ENCODE measurements at places on chromosomes 4 and X.

DNA sequence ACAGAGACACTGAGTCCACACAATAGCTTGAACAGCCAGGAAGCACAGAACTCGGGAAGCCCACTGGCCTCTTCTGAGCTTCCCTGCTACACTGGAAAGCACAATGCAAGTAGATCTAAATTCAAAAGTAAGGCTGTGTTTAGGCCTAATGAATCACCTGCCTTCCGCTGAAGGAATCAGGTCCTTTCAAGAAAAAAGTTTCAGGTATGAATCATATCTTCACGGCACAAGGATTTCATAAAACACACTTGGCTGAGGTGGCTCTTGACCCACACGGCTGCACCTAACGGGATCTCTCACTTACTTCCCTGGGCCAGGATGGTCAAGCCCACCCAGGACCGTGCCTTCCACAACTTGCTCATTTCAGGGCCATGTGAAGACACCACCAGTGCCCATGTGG is 59.3 kb downstream of the IRF2 start:
- DNase-seq: no peak

DNA sequence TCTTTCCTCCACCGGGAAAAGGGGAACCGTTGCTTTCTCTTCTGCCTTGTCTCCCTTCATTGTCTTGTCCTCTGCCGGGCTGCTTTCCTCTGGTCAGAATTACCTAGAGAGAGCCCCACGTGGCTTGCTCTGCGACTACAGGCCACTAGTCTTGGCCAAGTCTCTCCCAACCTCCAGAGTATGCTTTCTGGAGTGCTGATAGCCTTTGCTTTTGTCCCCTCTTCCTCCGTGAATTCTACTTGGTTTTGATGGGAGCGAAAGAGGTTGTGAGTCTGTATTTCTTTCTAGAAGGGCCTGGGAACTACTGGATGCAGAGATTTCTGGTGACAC is 5.3 kb upstream of the POU4F2 start:
- no peak for DNase-seq

GRCh38 chr4:159383562-159383931 is 280.7 kb downstream of the RAPGEF2 start:
- no peak for DNase-seq

DNA sequence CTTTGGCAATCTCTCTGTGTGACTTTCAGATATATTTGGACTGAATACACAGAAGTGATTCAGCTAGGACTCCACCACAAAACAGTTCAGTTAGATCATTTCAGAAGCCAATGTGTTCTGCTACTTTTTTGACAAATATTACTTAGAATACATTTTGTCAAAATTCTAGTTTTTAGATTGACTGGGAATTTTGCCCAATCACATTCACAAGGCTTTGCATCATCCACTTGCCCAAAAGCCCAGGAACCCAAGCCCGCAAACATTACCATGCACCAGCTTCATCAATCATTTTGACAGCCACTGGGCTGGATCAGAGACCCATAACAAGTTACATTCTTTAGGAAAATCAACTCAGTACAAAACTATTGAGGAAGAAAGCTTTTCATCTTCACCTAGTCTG is 256.6 kb upstream of the NDST3 start:
- no peak for DNase-seq

DNA sequence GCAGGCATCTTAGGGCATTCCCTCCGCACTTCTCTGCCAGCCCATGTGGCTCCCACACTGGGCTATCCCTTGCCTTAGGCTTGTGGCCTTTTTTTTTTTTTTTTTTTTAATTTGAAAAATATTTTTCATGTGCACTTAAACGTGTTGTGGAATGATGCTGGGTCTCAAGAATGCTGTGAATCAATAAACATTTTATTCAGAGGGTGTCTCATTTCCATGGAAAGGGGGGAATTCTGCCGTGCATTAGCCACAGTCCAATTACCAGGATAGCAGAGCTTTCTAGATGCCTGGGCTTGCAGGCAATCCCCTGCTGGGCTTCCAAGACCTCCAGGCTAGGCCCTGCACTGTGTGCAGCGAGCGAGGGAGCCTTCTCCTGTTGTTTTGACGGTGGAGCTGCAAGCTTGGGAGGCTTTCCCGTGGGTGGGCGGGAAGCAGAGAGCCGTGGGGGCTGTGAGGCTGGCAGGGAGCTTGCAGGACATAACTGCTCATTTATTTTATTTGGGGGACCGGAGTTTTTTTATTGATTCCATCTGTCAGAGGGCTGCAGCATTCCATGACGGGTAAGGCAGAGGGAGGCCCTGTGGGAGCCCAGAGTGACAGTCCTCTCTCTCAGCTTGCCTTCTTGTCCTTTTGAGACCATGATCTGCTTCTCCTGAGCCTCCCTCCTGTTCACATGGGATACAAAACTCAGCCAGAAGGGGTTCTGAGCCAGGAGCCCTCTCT is 2.6 kb upstream of the CPZ start:
- DNase-seq: no peak

DNA sequence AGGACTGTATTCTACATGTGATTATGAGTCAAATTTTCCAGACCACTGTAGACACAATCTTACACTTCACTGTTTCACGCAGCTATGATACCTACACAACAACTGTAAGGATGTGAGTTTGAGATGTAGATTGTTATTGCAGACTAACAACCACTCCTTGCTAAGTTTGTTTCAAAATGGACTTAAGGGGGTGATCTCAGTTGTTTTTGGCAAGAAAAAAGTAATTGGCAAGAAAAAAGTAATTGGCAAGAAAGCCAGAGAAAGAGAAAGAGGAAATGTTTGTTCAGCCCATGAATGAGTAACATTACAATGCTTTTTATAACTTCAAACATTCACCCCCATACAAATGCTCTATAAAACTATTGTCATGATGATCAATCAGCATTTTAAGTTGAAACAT is 466.4 kb downstream of the DMD start:
- no peak for DNase-seq

DNA sequence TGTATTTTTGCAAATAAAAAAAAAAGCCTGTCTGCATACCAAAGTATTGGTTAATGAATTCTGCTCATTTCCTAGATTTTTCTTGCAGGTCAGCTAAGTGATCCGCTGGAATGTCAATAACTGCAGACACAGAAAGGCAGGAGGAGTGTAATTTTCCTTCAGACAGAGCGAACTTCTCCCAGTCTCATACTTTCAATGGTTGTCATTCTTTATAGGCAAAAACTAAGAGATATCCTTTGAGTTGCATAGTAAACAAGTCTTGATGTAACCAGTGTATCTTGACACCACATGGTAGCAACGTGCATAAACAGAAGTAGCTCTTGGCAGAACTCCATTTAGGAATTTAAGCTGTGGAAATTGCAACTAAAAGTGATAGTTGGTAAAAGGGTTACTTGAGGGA is 8.2 kb downstream of the CAPN6 start:
- DNase-seq: no peak

DNA sequence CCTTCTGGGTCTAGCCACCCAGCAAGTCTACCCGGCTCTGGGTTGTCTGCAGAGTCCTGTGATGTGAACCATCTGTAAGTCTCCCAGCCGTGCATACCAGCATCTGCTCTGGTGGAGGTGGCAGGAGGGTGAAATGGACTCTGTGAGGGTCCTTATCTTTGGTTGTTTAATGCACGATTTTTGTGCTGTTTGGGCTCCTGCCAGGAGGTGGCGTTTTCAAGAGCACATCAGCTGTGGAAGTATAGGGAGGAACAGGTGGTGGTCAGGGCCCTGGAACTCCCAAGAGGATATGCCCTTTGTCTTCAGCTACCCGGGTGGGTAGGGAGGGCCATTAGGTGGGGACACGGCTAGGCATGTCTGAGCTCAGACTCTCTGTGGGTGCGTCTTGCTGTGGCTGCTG is 66.5 kb upstream of the ZFP42 start:
- DNase-seq: no peak

GRCh38 chrX:136823175-136823574 is 42.4 kb upstream of the ARHGEF6 start:
- no peak for DNase-seq

GRCh38 chr4:81506731-81507130 is 35.0 kb upstream of the RASGEF1B start:
- no peak for DNase-seq

GRCh38 chr4:189792924-189793618 is 147.6 kb upstream of the FRG1 start:
- DNase-seq: no peak

- no peak for DNase-seq
These were observed 615.6 kb downstream of the CENPC start for GRCh38 chr4:66929748-66930147.

GRCh38 chrX:71949844-71950445 is 39.3 kb downstream of the NHSL2 start:
- no peak for DNase-seq

- DNase-seq: no peak
These were observed 10.0 kb downstream of the ABHD18 start for GRCh38 chr4:127975121-127975770.

- peak; percentile 38 for DNase-seq
These were observed 35.9 kb upstream of the TAPT1 start for GRCh38 chr4:16262188-16262587.

- DNase-seq: no peak
These were observed 35.3 kb downstream of the SUPT20HL1 start for GRCh38 chrX:24395775-24396174.

DNA sequence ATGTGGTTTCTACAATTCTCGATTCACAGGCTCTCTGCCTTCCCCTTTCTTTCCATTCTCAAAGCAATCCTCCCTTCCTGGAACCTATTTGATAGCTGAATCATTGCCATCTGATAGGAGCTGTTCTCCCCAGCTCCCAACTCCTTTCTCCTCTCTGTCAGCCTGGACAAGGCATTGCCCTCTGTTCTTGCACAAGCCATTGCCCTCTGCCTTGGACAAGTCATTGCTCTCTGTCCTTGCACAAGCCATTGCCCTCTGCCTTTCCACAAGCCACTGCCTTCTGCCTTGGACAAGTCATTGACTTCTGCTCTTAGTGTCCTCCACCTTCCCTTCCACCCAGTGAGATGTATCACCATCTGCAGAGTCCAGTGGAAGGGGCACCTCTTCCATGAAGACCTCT is 256.1 kb upstream of the STS start:
- DNase-seq: no peak

- DNase-seq: no peak
These were observed 1.4 kb downstream of the CXXC4 start for GRCh38 chr4:104493081-104493831.

DNA sequence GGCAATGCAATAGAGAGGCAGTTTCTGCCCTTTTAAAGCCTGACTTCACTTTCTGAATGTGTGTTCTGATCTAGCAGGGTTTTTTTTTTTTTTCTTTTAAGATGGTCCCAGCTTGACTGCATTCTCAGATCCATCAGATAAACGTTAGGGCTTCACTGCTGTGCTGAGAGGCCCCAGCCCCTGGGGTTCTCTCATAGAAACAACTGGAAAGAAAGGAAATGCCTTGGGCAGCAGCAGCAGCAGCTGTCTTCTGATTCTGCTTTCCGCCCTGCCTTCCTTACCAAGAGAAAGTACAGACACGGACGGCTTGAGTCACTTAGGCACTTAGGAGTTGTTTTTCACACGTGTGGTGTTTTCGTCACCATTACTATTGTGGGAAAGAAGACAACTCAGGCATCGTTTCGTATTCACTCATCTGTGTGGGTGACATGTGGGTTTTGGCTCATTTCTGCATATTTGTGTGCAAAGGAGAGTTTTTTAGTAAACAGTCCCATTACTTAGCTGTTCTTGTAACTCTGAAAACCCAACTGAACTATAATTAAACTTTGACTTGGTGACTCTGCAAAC is 172.0 kb downstream of the PTTG2 start:
- DNase-seq: peak; percentile 38

- no peak for DNase-seq
These were observed 863.3 kb downstream of the CENPC start for GRCh38 chr4:66681962-66682361.

DNA sequence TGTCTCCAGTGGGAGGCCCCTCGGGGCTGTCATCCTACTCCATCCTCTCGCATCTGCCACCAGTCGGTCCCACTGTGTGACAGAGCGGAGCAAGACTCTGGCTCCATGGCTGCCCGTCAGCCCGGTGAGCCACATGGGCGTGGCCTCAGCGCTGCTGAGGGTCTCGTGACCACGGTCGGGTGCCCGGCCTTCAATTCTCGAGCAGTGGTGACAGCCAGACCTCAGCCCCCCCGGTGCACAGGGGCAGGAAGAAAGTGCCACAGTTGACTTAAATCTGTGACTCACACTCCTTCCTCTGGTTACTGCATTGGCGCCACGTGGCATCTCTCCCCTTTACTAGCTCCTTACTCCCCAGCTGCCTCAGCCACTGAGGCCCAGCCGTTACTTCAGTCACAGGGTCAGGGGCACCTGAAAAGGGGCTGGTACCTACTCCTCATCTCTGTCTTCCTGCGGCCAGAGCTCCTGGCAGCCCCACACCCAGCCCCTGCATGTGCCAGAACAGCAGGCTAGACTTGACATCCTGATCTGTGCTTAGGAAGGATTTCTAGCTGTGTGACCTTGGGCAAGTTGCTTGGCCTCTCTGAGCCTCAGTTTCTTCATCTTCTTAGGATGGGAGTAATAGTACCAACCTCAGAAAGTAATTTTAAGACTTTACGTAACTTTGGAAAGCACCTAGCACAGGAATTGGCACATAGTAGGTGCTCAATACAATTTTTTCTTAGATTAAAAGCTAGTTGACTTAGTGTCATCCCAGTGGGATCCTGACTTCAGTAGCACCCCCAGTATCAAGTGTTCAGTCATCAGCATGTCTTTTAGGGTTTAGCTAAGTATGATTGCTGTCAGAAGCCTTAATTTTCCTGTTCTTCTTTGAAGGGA is 66.1 kb downstream of the TNIP2 start:
- DNase-seq: no peak

DNA sequence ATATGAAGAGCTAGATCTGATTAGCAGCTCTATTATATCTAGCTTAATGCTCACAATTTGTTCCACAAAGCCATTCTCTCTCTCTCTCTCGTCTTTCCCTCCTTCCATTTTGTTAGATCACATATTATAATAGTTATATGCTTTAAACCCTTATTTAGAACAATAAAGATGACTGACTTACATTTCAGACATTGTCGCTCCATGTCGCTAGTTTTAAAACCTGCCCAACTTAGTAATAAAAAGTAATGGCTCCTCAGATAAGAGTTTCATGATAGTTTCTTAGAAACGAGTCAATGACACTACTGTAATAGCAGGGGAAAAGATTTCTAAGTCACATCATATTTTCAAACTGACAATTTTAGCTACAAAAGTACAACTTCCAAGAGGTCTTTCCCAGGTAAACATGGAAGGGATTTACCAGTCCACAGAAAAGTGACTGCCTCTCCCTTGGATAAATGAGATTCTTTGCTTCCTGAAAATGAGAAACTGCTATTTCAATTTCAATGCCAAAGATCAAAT is 38.5 kb upstream of the YTHDC1 start:
- DNase-seq: no peak

- DNase-seq: no peak
These were observed 1382.9 kb downstream of the FAM133A start for GRCh38 chrX:95056901-95057300.

Measured in T-helper 2 cell (primary cell).